Activated CD4-positive, alpha-beta T cell treated with anti-CD3 and anti-CD28 coated beads, Interleukin-10, Interleukin-2, amounts not matched to agents 100 ng/mL and 50 ng/mL, durations not matched to agents 16 hours and 8 hours (primary cell): ENCODE measurements at places on chromosomes 2 and 18.

DNA sequence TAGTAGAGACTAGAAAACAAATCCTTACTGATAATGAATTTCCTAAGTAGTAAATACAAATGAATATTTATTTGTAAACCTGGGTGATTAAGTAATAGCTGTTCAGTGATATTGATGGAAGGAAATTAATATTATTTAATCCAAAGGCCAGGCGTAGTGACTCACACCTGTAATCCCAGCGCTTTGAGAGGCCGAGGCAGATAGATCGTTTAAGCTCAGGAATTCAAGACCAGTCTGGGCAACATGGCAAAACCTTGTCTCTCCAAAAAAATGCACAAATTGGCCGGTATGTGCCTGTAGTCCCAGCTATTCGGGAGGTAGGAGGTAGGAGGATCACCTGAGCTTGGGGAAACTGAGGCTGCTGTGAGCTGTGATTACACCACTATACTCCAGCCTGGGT lies 228.2 kb downstream of the NEDD4L start:
- DNase-seq, result no peak

DNA sequence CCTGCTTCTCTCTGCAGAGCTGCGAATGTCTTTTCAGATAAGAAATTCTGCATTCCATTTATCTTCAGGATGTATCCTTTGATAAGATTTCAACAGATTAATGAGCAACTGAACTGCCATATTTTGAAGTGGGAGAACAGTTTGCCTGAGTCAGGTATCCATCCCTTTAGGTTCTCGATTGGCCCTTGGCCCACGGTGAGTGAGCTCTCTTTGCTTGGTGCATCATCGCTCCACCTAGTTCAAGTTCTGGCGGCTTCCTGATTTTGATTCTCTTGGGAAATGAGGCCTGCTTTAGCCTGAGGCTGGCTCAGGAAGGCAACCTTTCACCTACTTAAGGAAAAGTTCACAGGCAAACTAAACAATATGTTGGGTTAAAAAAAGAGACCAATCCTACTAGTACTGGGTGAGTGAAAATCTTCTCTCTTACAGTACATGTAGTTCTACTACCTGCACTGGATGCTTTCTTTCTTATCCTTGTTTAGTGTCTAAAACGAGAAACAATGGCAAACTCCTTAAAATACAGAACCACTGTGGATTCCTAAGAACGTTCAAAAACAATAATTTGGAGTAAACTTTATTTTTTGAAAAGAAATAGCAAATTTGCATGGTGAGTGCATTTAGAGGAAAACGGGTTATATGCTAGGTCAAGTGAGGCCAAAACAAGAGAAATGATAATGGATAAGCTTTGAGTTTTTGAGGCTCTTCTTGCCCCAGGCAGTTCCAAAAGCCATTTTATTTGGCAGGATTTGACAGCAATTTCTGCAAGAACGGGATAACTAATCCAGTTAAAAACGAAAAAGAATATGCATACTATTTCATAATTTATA lies 837 bp upstream of the ACSL3 start:
- no peak for DNase-seq

DNA sequence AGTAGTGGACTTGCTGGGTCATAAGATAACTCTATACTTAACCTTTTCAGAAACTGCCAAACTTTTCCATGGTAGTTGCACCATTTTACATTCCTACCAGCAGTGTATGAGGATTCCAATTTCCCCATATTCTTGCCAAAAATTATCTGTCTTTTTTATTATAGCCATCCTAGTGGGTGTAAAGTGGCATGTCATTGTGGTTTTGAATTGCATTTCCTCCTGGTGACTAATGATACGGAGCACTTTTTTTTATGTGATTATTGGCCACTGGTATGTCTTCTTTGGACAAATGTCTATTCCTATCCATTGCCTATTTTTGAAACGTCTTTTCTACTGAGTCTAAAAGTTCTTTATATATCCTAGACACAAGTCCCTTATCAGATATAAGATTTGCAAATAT lies 44.3 kb downstream of the CACNB4 start:
- DNase-seq, result no peak

- peak; percentile 18 for DNase-seq
Measured at GRCh38 chr18:43587538-43588153, 310.4 kb upstream of the SYT4 start.

- no peak for DNase-seq
Measured at GRCh38 chr2:45008296-45009129, 739 bp downstream of the SIX2 start.

GRCh38 chr18:59893971-59894370 lies 5.8 kb upstream of the PMAIP1 start:
- no peak for DNase-seq

DNA sequence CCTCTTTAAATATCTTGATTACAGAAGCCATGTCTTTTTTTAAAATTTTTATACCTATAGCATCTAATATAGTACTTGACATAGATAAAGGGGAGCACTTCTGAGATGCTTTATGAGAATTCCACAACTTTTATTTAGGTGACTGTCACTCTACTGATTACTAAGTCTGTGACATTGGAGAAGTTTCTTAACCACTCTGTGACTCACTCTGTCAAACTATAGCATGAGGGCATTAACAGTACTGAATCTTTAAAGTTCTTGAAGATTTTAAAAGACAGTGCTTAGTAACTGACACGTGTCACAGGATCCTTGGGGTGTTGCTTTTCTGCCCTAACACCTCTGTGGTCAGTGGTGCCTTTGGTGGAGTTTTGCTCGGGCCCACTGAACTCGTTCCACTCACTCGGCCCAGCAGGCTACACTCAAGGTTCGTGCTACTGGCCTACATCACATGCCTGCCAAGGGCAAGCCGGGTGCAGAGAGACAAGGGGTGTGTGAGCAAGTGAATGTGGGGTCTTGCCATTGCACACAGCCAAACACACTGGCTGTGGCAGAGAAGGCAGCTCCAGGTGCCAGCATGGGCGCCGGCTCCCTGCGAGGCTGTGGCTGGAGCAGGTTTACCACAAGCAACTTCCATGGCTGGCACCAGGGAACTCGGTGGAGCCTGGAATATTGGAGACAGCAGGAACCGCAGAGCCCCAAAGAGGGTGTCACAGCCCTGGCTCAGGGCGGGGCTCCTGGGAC lies 734.0 kb upstream of the CDH7 start:
- no peak for DNase-seq

DNA sequence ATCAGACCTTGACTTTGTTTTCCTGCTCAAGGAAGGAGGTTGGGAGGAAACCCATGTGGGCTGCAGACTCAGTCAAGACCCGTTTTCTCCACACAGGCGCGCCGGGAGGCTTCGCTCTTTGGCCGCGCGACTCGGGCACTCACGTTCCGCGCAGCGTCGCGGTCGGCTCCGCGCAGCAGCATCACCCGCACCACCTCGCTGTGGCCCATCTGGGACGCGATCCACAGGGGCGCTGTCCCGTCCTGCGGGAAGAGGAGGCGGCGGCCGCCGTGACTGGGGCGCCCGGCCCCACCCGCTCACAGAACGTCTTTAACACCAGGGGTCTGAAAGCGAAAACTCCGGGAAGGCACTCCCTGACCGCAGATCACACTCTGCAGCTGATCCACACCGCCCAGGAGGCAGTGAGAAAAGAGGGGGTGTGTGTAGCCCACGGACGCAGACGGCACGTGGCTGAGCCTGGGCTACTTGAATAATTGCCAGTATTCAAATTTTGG lies 33.1 kb upstream of the NPC1 start:
- no peak for DNase-seq

GRCh38 chr18:65994302-65994701 lies 243.5 kb downstream of the CDH7 start:
- no peak for DNase-seq

GRCh38 chr2:25159949-25160348 lies 8.4 kb downstream of the POMC start:
- DNase-seq, result no peak

DNA sequence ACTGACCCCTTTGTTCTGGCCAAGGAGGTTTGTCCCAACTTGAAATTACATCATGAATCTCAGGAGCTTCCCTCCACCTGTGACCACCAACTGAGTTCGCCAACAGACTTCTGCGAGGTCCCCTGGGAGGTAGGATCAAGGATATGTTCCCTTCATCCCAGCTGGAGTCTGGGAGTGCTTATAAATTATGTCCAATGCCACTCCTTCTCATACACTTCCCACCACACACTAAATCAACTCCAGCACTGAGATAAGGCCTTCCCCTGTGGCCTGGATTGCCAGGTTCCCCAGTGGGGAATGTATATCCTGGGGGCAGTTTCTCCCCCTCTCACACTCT lies 99.2 kb downstream of the RND3 start:
- DNase-seq, result no peak

DNA sequence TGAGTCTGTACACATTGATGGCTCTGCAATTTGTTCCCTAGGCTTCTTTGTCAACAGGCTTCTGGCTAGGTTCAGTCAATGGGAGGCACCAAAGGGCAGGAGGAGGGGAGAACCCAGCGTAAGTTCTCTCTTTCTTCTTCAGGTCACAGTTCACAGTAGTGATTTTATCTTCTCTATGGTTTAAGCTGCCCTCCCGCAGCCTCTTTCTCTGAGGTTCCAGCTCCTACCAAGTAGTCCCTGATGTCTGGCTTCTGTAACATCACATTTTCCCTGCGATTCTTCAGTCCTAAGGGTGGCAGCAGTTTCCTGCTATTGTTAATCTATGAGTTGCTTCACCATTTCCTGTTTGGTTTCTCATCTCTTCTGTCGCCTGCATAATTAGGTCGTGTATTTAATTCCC lies 107.4 kb downstream of the CPO start:
- DNase-seq, result peak; percentile 47

DNA sequence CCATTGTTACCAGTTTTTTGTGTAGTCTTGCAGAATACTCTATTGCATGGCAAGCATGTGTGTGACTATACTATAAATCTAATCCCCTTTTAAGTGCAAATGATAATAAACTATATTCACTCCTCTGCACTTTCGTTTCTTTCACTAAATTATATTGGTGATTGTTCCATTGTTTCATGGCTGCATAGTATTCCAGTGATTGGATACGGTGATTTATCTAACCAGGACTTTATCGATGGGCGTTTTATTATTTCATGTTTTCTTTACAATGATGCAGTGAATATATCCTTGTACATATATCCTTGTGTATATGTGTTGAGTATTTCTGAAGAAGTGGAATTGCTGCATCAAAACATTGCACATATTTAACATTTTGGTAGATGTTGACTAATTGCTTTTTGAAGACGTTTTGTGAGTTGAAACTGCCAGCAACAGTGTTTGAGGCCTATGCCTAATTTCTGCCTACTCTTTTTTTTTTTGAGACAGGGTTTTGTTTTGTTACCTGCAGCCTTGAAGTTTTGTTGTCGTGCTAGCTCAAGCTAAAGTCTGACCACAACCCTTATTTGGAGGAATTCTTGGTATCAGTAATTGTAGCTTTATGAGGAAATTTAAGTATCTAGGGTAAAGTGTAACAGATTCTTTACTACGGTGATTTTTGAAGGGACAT lies 2.7 kb downstream of the MIB1 start:
- DNase-seq, result peak; percentile 55

DNA sequence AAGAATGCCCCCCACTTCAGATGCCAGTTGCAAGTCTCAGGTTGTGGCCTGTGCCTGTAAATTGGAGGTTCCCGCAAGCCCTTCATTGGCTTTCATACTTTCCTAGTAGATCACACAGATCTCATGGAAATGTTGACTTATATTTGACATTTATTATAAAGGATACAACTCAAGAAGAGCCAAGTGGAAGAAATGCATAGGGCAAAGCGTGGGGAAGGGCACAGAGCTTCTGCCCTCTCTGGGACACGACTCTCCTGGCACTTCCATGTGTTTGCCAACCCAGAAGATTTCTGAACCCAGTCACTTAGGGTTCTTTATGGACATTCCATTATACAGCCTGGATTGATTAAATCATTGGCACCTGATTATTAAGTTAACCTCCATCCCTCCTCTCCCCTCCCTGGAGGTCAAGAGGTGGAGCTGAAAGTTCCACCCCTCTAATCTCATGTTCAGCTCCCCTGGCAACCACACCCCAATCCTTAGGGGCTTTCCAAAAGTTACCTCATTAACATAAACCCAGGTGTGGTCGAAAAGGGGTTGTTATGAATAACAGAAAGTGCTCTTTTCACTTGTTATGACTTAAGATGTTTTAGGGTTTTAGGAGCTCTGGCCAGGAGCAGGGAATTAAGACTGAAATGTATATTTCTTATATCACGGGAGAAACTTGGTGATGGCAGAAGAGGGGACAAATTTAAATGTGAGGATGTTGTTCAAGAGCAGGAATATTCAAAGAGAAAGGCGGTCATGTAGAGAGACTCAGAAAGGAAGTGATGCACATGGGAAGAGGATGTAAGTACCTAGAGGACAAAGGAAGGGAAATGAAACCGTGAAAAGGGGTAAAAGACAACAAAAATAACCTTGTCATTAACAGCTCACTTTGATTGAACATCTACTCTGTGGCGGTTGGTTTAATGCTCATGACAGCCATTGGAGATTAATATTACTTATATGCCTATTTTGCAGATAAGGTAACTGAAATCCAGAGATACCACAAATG lies 31.8 kb downstream of the SP100 start:
- peak; percentile 79 for DNase-seq

- no peak for DNase-seq
Measured at GRCh38 chr2:60875520-60875919, 5.9 kb upstream of the REL start.

DNA sequence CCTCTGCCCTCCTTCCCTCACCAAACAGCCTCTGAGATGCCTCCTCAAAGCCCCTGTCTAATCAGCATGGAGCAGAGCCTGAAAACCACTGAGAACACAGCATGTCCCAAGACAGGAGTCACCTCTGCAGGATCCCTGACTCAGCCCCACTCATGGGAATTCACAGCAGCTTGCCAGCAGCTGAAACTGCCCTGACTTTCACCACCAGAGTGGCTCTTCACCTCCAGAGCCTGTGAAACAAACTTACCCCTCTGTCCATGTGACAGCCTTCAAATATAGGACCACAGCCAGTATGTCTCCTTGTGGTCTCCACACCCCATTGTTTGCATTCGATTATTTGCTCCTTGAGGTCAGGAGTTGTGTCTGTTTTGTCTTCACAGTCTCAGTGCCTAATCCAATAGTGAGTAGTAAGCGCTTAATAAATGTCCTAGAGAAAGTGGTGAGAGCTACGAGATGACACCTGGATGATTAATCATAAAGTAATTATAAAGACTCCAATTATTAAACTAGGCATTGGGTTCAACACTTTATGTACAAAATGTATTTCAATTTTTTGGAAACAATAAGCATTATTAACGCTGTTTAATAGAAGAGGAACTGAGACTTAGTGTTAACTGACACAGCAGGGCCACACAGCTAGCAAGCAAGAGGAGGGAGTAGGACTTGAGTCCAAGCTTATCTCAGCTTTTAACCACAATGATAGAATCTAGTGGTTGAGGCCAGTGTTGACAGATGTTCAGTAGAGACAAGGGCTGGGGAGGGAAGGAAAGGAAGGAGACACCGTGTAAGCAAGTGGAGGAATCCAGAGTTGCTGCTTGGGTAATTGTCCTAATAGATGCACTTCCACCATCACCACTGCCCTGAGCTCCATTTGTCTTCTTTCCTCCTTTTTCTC lies 358.7 kb upstream of the TNP1 start:
- DNase-seq, result peak; percentile 7

- no peak for DNase-seq
Measured at GRCh38 chr2:29606104-29607037, 315.0 kb downstream of the ALK start.

GRCh38 chr2:136129601-136130000 lies 11.7 kb upstream of the CXCR4 start:
- peak; percentile 58 for DNase-seq
